ENCODE measurements at places on chromosomes 13 and 19. TPM values are rescaled to one million over a fixed set of nuclear protein-coding genes. Genes with fewer than 3 reads are reported as not detected.

The NOTCH3 gene
- 1.0 TPM for total RNA-seq

- no peak for DNase-seq
Measured at GRCh38 chr13:39108783-39109182, 70.5 kb downstream of the NHLRC3 start.

The GRIK5 gene
- total RNA-seq, result 0.42 TPM

DNA sequence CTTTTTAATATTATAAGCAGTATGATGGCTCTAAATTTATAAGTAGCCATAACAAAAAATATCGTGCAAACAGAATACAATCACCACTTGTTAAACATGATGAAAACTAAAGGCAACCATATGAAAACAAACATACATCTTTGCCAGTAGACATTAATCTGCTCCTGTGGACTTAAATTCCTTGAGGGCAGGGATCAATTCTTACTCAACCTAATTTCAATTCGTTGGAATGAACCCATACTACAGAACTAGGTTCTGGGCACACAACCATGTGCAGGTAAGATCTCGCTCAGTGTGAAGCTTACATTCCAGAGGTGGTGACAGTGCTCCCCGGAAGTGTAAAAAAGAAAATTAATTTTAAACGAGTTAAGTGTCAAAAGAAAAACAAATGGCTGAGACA, 13.4 kb downstream of the TBC1D4 start:
- no peak for DNase-seq

The EDDM13 gene
- total RNA-seq, result not detected

The COG3 gene
- 19.1 TPM for total RNA-seq

DNA sequence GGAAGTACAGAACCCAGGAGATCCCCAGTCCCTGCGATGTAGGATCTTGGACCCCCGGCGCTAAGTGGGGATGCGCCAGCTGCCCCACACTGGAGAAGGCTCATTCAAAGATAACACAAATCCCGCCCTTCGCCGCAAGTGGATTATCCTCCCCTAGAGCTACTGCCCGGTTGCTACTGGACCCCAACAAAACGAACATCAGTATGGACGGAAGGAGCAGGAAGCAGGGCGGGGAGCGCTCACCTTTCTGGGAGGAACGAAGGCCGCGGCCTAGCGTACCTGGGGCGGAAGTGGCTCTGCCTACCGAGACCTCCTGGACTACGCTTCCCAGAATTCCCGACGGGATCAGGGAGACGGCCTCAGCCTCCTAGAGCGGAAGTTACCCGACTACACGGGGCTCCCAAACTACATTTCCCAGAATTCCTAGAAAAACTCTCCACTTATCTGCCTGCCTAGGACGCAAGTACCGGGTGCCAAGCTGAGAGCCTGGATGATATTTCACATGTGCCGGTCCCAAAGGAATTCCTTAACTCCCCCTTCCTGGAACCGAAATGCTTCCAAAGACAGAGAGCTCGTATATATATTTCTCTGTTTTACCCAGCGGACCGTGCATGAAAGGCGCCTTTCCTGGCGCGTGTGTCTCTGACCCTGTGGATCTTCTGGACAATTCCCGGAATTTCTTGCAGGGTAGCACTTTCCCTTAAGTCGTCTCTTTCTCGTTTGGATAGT, at the start of gene ZNF112:
Gene ZNF112, minus strand, starts transcription at position 298 of the 729 bp plus-strand sequence. CDS start 16,141 bp downstream, outside the sequence.
- peak; percentile 95 for DNase-seq

DNA sequence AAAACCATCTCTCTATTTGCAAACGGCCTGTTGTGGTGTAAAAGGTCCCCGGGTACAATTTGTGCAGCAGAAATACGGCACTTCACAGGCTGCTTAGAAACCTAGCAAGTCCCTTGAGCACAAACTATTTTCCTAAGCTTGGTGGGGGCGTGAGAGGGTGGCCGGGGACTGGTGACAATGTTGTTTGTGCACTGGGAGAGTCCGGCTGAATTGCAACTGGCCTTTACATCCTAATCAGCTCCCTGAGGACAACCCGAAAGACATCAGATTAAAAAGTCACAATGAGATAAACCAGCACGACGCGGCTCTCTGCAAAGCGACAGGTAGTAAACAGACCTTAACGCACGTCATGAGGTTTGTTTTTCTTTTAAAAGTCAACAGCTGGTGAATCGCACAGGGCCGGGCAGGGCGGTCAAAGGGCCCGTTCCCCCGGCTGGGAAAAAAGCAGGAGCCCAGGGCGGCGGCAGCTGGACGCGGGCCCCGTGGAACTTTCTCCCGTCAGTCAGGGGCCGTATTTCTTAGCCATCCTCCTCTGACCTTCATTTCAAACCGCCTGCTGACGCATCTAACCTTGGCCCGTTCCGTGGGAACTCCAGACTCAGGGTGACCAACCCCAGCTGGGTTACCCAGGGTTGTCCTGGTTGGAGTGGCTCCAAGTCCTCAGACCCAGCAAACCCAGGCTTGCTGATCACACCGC, 112.3 kb downstream of the GADD45B start:
- DNase-seq, result no peak
